Stimulated activated CD8-positive, alpha-beta memory T cell treated with anti-CD3 and anti-CD28 coated beads, Interleukin-2, amount 100 ng/mL, for 48 hours (primary cell): ENCODE measurements at places on chromosomes 16 and 17.
A peak's percentile ranks its signal among the peaks of the same experiment; 100 is the strongest.

DNA sequence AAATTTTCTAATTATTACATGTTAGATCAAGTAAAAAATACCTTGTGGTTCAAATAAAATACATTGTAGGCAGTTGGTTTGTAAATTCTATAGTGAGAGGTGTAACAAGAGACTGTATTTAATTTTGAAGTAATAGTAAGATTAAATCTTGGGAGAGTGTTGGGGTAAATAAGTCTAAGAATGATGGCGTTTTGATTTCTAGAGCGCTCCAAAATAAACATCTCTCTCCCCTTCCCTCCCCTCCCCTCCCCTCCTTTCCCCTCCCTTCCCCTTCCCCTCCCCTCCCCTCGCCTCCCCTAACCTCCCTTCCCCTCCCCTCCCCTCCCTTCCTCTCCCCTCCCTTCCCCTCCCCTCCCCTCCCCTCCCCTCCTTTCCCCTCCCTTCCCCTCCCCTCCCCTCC lies 200.6 kb upstream of the EEF2KMT start:
- DNase-seq, result no peak

GRCh38 chr16:69365901-69366300 lies 14.3 kb upstream of the TMED6 start:
- DNase-seq, result no peak

- no peak for DNase-seq
These were observed 14.5 kb downstream of the CASKIN1 start for GRCh38 chr16:2181952-2182351.

DNA sequence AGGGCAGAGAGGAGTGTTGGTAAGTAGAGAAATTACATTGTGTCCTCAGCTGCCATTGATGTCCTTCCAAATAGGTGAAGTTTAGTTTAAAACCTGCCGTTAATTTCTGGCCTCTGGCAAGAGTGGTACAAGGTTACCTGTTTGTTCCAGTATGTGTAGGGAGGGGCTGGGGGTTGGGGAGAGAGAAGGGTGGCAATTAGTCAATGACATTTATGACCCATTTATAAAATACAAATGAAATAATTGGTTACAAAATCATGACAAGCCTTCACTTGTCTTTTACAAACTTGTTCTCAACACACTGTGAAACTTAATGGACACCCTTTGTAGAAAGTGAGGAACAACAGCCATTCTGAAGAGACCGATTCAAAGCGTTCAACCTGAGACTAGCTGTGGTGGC lies 281.0 kb downstream of the FTO start:
- no peak for DNase-seq

DNA sequence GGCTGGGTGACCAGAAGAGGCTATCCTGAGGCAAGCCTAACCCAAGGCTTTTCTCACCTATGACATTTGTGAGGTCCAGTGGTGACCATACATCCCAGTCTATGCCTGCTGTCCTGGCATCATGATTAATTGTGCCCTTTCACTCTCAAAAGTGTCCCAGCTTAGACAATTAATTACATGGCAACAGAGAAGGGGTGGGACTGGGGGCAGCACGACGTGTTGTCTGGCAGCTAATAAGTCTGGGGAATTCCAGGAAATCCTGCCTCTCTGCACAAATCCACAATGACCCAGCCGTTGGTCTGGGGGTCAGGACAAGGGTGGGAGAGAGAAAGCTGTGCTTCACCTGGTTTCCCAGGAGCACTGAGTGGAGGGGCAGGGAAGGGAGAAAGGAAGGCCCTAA lies 14.0 kb upstream of the MTMR4 start:
- no peak for DNase-seq

- DNase-seq, result no peak
These were observed 1.3 kb downstream of the ERBB2 start for GRCh38 chr17:39701012-39701783.

DNA sequence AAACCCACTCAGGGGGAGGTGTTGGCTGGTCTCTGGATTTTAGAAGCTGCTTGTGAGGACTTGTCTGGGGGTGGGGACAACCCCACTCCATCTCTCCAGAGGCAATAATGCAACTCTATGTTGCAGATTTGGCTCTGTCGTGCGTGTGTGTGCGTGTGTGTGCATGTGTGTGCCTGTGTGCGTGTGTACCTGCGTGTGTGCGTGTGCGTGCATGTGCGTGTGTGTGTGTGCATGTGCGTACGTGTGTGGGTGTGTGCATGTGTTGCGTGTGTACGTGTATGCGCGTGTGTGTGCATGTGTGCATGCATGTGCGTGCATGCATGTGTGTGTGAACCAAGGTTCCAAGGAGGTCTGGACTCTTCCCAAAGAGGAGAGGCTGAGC lies 120.4 kb upstream of the LHX1 start:
- no peak for DNase-seq

- no peak for DNase-seq
These were observed 4.8 kb upstream of the COG1 start for GRCh38 chr17:73188011-73188410.

GRCh38 chr17:81995463-81996231 lies 18.2 kb downstream of the ASPSCR1 start:
- no peak for DNase-seq

DNA sequence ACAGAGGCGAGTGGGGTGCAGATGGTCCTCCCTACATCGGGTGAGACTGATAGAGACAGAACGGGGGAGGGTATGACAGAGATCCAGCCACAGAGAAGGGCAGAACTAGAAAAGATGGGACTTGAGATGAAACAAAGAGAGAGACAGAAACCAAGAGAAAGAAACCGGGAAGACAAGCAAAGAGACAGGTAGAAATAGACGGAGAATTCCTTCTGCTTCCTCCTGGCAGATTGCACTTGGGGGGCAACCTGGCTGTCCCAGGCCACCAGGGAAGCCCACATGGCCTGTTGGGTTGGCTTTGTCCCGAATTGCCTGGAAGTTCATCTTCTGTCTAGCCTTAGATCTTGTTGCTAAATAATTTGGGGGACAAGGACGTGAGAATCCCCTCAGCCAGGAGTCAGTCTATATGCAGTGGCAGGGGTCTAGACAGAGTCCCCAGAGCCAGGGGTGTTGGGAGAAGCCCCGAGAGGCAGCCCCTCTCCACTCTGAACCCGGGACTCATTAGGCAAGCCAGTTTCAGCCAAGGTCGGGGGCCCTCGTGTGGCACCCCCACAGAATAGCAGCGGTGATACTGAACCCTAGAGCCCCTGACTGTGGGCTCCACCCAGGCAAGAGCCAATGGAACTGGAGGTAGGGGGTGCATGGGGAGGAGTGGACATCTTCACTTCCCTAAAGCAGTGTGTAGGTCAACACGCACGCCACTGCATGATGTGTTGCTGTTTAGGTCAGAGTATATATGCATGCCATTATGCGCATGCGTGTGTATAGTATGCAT lies 627 bp upstream of the TSPOAP1 start:
- DNase-seq, result peak; percentile 85

GRCh38 chr16:57178793-57179212 lies 7.0 kb downstream of the PSME3IP1 start:
- DNase-seq, result no peak

DNA sequence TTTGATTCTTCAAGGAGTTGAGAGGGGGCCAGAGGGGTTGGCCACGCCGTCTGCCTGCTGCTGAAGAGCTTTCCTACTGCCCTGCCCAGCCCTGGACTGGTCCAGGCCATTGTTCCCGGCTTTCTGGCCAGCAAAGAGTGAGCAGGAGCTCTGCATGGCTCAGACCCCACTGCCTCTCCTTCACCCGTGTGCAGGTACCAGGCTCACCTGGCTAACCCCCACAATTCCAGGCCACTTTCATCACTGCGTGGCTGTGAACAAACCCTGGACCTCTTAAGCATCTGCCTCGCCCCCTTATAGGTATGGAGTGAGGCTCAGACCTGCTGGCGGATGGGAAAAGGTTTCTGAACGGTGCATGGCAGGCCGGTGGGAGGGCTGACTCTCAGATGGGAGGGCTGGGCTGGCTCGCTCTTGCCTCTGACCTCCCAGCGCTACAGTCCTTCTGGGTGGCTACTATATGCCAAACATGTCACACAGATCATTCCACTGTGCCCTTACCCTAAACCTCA lies 8.9 kb downstream of the ZNF319 start:
- no peak for DNase-seq

- DNase-seq, result peak; percentile 48
These were observed 110.9 kb downstream of the XYLT1 start for GRCh38 chr16:17359788-17360390.

- no peak for DNase-seq
These were observed 13.6 kb upstream of the GGA2 start for GRCh38 chr16:23523876-23524385.

GRCh38 chr17:19538095-19539039 lies 4.7 kb downstream of the SLC47A1 start:
- no peak for DNase-seq

DNA sequence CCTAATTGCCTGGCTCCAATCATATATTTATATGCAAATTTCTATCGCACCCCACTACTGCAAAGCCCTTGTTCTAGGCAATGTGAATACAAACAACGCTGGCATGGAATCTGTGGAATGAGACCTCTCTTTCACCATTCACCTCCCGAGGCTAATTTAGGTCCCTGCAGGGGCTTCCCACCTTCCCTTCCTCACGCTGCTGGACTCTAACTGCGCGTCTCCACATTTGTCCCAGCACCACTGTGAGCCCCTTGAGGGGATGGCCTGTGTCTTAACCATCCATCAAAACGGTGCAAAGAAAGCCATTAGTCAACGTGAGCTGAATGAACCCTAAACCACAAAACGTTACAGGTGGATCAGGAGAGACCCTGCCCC lies 1.6 kb downstream of the TMEM114 start:
- DNase-seq, result no peak

GRCh38 chr16:89266521-89267134 lies 49.1 kb downstream of the ZNF778 start:
- no peak for DNase-seq

DNA sequence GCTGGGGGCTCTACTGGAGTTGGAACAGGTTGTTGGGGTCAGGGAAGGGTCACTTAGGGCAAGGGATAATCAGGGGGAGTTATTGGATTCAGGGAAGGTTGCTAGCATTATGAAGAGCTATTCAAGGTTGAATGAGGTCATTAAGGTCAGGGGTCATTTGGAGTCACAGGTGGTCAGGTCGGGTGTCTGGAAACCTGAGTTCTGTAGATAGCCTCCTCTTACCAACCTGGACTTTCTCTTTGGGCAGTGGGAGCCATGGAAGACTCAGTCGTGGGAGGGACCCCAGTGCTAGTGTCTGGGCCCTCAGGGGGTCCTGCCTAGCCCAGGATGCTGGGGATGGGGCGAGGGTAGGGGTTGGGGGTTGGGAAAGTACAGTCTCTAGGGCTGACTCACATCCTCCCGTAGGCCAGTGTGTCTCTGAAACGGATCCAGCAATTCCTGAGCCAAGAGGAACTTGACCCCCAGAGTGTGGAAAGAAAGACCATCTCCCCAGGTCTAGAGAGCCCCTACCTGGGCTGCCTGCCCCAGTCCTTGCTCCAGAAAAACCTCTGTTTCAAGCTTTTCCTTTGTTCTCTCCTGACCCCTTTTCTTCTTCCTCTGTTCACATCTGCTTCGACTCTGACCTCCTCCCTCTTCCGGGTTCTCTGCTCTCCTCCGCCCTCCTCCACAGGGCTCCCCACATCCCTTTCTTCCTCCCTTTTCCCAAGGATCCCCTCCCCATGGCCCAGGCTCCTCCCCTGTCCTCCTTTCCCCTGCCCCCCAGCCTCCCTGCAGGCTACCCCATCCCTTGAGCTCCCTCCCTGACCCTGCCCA lies 33.5 kb downstream of the ABCC3 start:
- no peak for DNase-seq

DNA sequence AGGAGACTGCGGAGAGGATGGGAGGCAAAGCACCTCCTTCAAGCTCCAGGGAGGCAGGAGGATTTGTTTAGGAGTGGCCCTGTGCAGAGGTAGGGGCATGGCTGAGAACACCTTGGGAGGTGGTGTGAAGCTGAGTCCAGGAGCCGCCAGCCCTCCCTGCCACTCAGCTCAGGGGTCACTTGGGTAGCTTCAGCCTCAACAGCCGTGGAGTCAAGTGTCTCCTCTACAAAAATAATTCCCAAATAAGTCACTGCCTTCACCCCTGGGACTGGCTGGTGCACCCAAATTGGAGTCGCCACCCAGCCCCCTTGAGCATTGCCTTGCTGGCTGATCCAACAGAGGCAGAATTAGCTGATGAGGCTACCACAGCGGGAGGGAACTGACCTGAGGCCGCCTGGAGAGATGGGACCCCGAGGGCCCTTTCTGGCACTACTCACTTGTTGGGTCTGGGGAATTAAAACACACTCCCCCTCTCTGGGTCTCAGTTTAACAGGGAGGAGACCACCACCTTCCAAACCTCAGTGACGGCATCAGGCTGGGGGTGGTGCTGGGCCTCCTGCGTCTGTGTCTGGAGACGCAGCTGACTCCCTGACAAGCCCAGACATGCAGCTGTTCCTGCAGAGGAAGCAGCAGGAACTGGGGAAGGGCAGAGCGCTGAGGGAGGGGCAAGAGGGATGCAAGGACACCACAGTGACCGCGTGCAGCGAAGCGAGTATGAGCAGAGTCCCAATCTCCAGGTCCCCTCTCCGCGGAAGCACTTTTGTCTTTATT lies 87.9 kb upstream of the TOB1 start:
- DNase-seq, result no peak

- no peak for DNase-seq
These were observed 4.0 kb downstream of the WBP2 start for GRCh38 chr17:75850928-75851692.

DNA sequence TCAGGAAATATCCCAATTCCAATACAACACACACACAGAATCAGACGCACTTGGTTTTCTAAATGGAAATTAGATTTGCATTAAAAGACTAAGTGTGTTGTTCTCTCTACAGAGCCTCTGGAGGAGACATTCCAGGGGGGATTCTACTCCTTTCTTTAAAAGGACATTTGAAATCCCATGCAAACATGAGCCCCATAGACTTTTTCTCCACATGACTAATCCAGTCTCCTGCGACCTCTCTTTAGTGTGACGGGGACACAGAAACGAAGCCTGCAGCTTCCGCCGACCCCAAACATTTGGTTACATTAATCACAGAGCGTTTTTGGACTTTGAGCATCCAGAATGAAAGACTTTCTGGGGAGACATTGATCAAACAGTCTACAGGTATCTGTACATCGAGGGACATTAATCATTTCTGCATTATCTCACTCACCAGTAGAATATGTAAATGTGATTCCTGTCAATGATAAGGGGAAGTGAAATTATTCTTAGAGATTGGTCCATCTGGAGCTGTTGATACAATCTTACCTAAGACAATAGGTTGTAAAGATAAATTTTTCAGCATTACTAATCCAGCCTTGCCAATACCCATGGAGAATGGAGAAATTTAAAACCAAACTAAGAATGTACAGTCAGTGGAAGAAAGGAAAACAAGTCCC lies 103.4 kb upstream of the IRX3 start:
- no peak for DNase-seq
